Stimulated activated CD4-positive, alpha-beta T cell treated with anti-CD3 and anti-CD28 coated beads, Interleukin-12 subunit alpha, Interleukin-12 subunit beta, amount 100 ng/mL, for 4 hours (primary cell): ENCODE measurements at places on chromosomes 5 and 9.

DNA sequence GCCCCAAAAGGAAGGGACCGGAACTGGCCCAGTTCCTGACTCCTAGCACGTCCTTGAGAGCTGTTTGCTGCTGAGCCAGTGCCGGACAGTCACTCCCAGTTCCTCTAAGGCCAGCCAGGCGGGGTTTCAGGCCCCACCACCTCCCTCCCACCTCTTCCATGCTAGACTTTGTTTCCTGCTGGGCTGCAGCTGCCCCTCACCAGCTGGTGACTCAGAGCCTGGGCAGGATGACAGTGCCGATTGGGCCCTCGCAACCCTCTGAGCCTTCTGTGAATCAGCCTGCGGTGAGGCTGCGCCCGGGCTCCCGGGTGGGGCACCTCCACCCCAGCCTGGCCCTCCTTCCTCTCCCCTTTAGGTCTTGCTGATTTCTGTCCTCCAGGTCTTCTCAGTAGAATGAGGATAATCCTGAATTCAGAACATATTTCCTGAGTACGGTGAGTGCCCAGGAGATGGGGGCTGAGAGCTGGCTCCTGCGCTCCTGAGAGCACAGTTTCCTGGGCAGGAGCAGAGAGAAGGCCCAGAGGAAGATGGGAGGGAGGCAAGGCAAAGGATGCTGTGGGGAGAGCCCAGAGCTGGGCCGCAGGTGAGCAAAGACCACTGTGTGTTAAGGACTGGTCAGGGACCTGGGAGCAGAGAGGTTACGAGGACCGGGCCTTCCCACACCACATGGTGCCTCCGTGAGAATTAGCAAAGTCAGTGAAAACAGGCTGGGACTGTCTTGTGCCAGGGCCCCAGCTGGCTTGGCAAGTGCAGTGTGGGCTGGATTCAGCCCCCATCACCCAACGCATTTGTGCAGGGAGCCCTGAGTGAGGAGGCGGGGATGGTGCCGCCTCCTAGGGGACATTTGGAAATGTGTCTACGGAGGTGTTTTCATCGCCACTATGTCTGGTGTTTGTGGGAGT is 32.9 kb upstream of the STXBP1 start:
- DNase-seq: peak; percentile 63

GRCh38 chr5:59500014-59500413 is 393.5 kb downstream of the PDE4D start:
- DNase-seq: no peak

- DNase-seq: no peak
Measured at GRCh38 chr5:136686192-136686872, 321.0 kb upstream of the TRPC7 start.

DNA sequence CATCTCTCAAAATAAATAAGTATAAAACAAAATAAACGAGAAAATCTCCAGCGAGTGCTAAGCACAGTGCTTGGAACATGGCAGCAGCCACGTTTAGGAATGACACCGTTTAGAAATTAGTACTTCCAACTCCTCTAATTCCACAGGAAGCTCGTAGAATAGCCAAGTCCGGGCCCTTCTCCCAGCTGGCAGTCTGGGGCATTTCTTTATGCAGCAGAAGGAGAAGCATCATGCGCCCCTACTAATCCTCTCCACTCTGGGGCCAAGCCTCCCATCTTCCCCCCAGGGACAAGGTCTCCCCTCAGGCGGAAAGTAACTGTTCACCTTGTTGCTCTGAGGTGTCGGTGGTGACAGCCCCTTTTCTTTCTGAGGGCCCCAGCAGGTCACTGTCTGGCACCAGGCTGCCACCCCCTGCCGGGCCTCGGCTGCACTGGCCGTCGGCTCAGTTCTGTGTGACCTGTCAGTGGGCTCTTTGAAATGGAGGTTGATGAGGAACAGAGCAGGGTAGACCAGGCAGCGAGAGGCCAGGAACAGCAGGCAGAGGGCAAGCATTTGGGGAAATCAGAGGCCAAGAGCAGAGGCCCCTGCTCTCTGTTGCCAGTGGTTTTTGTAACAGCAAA is 113.5 kb upstream of the WWC1 start:
- no peak for DNase-seq

DNA sequence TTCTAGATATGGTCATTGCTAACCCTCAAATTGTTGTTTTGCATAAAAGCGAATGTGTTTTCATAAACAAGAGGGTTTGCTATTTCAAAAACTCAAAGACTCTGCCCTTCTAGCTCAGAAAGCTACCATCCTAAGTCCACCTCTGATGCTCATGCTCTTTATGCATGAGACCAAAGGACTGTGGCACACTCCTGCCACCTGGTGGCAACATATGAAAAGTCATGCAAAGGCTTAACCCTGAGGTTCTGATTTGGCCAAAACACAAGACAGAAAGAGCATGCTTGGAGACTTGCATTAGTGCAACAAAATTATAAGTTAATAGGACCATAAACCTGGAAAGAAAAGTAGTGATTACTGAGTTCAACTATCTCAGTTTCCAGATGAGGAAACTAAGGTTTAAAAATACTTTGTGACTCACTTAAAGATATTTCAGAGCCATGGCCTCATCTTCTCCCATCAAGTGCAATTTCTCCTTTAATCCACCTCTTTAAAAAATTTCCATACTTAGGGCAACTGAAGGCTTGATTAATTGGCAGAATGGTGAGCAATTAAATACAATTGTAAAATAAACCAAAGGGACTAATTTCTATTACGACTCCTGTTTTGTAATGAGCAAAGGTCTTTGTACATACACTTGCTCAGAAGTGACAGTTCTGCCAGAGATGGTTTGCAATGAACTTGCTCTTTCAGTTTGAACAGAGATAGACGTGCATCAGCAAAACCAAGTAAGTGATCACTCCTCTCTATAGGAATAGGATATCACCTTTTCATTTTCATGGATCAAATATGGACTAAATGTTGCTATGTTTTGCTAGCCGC is 110.7 kb upstream of the RAD23B start:
- DNase-seq: peak; percentile 42

GRCh38 chr9:123329329-123329955 is 26.6 kb upstream of the CRB2 start:
- DNase-seq: no peak

- DNase-seq: peak; percentile 74
Measured at GRCh38 chr5:175718401-175719108, 60.7 kb downstream of the HRH2 start.

- no peak for DNase-seq
Measured at GRCh38 chr9:19481971-19482404, 73.2 kb downstream of the ACER2 start.

- no peak for DNase-seq
Measured at GRCh38 chr5:149445739-149446369, 66.8 kb upstream of the IL17B start.

- DNase-seq: no peak
Measured at GRCh38 chr5:109524555-109524954, 114.8 kb upstream of the PJA2 start.

GRCh38 chr9:90801241-90801972 is at the start of gene SYK:
TSS of gene SYK (plus strand) at chr9:90801819. CDS start at chr9:90843899, 42,080 bp downstream.
- no peak for DNase-seq

DNA sequence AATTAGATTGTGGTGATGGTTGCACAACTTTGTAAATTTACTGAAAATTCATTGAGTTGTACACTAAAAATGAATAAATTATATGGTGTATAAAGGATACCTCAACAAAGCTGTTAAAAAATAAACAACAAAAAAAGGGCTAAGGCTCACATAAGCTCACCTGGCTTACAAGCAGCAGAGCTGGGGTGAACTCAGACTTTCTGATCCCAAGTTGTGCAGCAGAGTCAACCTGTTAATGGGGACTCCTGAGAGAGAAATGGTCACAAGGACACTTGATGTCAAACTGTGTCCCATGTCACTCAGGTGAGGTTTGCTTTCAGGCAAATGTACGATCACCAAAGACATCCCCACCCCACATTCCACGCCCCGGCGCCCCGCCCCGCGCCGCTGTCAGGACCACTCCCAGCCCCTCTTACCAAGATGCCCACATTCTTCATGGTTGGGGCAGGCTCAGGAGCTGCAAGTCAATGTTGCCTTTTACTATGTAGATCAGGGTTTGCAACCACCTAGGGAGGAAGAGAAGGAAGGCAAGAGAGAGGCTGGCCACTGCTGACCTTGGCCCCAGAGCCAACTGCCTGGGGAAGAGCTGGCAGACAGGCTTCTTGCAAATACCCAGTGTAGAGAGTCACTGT is 22.4 kb upstream of the SLC36A1 start:
- no peak for DNase-seq

GRCh38 chr5:169637085-169637548 is at the start of gene DOCK2:
TSS of gene DOCK2 (plus strand) at chr5:169637275. CDS start at chr5:169637327, 52 bp downstream.
- DNase-seq: peak; percentile 68

GRCh38 chr5:55864606-55865541 is 13.7 kb downstream of the IL31RA start:
- DNase-seq: no peak

GRCh38 chr5:178330791-178331404 is 98.3 kb upstream of the PHYKPL start:
- no peak for DNase-seq

DNA sequence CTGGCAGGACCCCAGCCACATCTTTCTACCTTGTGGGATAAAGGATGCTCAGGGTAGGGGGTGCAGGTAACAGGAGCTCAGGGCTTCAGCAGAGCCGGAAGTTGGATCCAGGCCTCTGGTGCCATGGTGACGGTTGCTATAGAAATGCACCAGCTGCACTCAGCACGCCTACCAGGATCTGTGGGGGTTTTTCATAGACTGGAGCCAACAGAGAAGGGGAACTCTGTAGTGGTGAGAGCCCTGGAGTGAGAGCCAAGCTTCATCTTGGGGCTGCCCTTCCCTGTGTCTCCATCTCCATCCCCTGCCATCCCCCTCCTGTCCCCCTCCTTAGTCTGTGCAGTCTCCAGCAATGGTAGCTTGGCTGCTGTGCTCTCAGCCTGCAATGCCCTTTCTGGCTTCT is 27.5 kb upstream of the BOD1 start:
- no peak for DNase-seq

- DNase-seq: no peak
Measured at GRCh38 chr9:137044502-137045177, 1.3 kb downstream of the NPDC1 start.

GRCh38 chr5:61678966-61679365 is 346.9 kb downstream of the ZSWIM6 start:
- no peak for DNase-seq

GRCh38 chr5:52468976-52469375 is 318.7 kb upstream of the ITGA1 start:
- no peak for DNase-seq

DNA sequence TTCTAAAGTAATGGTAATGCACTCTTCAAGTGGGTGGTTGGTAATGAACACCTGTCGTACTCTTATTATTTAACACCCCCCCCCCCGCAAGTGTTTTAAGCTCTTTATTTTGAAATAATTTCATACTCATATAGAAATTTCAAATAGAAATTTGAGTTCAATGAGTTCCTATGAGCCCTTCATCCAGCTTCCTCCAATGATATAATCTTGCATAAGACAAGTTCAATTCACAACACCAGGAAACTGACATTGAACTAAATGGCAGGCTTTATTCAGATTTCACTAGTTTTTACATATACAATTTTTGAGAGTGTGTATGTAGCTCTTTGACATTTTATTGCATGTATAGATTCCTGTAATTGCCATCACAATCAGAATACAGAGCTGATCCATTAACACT is 30.9 kb upstream of the OSMR start:
- no peak for DNase-seq

GRCh38 chr9:87885484-87886189 is 3.0 kb downstream of the SPATA31E1 start:
- DNase-seq: no peak

GRCh38 chr9:135547756-135548736 is 2.1 kb downstream of the OBP2A start:
- DNase-seq: no peak

GRCh38 chr5:91137647-91138046 is 245.5 kb downstream of the ARRDC3 start:
- no peak for DNase-seq

DNA sequence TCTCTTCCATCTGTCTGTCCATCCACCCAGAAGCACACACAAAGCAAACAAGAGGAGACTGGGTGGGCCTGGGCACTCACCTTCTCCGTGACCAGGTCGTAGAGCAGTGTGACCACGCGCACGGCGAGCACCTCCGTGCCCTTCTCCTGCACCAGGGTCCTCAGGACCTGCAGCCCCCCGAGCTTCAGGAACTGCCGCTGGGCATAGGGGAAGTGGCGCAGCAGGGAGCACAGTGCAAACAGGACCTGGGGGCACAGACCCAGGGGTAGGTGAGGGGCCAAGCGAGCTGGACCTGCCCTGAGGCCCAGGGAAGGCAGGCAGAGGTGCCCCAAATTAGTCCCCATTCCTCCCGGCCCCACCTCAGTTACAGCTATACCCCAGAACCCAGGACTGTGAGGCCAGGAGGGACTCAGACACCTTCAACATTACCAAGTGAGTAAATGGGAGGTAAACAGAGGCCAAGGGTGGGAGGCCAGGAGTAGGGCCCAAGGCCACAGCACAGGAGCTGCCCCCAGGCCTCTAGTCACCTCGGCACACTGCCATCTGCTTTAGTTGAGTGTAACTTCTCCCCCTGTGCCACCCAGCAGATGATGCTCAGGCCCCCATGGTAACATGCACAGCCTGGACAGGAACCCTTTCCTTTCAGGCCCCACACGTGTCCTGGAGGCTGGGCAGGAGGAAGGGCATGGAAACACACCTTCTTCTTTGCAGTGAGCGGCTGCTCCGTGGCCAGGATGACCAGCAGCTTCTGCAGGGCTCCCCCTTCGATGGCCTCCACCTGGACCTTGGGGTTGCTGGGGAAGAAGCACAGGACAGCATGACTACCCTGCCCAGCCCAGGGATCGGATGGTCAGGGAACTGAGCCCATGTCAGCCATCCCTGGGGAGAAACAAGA is 76.2 kb upstream of the LRRTM2 start:
- DNase-seq: no peak

DNA sequence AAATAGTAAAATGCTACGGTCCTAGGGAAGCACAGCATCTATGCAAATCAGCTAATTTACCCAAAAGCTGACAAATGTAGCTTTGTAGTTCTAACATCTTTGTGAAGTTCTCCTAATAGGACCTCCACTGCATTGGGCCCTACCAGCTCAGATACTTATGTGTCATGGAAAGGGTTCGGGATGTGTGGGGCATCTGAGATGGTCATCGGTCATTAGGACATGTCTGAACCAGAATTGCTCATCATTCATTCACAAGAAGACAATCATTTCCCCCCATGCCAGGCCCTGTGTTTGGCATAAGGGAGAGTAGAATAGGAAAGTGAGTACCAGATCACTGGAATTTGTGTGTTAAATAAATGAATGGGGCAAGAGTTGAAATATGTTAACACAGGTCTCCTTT is 35.7 kb downstream of the PWWP2A start:
- no peak for DNase-seq

DNA sequence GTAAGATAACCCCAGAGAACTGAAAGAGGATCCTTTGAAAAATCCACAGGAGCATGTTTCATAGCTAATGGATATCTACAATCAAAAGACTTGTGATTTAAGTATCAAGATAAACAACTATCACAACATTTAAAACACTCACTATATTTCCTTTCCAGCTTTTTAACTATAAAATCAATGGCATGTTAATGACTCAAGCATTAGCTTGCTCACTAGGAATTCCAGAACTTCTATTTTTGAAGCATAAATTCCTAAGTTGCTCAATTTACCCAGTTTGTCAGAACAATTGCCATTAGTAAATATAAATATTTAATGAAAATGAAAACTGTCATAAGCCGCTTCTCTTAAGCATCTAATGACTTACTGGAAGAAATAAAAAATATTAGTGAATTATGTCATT is 355.3 kb downstream of the PRELID2 start:
- DNase-seq: no peak

GRCh38 chr5:137695651-137696428 is 40.0 kb downstream of the KLHL3 start:
- DNase-seq: no peak
